NCI-H1417 (cell line): ENCODE measurements at places on chromosomes 5 and 9.

GRCh38 chr5:123844873-123845272 lies 332.9 kb downstream of the CSNK1G3 start:
- DNase-seq: no peak

DNA sequence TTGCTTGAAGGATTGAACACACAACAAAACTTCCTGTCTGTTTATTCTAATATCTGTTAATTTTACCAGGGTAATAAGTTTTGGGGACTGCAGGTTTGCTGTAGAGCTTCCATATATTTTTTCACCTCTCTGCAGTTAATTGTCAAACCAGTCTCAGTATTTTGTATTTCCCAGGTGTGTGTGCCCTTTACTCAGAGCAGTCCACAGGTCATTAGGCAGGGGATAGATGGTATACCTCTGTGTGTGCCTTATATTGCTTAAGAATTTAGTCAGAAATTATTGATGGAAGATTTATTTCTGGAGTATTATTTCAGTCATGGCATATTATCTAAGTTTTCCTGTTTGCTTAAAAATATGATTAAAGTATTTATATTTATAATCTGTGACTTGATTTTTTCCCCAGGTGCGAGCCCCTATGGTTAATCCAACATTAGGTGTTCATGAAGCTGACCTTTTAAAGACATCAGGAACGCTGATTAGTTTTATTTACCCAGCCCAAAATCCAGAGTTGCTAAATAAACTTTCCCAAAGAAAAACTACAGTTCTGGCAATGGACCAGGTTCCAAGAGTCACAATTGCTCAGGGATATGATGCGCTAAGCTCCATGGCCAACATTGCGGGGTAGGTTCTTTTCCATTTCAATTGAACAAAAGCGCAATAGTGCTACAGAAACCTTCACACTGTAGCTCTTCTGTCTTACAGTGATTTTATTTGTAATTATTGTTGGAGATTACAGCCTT lies 12.6 kb downstream of the NNT start:
- no peak for DNase-seq

- no peak for DNase-seq
Observed at GRCh38 chr5:72465066-72465465, 42.1 kb downstream of the ZNF366 start.

- peak; percentile 2 for DNase-seq
Observed at GRCh38 chr9:38358390-38359296, 33.9 kb upstream of the ALDH1B1 start.

GRCh38 chr9:3817208-3817607 lies 291.4 kb upstream of the RFX3 start:
- no peak for DNase-seq

GRCh38 chr9:33721674-33722358 lies 73.5 kb upstream of the PRSS3 start:
- peak; percentile 86 for DNase-seq

- DNase-seq: no peak
Observed at GRCh38 chr9:121902461-121903135, 190.5 kb downstream of the TTLL11 start.

DNA sequence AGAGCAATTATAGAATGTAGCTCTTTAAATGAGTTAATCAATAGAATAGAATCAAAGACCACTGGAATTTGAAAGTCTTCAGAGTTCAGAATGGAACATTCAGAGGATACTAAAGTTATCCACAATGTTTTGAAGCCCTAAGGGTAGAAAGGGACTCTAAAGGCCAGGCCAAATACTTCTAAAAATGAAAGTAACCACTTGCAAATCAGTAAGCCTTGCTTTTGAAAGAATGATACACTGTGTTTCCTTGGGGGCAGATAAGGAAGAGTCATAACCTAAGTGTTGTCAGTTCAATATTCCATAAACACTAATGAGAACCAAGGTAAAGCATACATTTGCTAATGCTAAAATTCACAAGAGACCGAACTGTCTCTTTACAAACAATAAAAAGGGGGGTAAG lies 813.5 kb downstream of the PTPRD start:
- DNase-seq: no peak

GRCh38 chr5:14920121-14920520 lies 48.5 kb upstream of the ANKH start:
- no peak for DNase-seq

- peak; percentile 11 for DNase-seq
Observed at GRCh38 chr5:33975852-33976251, 8.6 kb downstream of the SLC45A2 start.

- no peak for DNase-seq
Observed at GRCh38 chr9:69748304-69748703, 11.5 kb downstream of the PTAR1 start.

GRCh38 chr5:171660434-171660833 lies 125.2 kb upstream of the SMIM23 start:
- DNase-seq: no peak

- no peak for DNase-seq
Observed at GRCh38 chr9:89374176-89374575, 55.9 kb downstream of the SECISBP2 start.

DNA sequence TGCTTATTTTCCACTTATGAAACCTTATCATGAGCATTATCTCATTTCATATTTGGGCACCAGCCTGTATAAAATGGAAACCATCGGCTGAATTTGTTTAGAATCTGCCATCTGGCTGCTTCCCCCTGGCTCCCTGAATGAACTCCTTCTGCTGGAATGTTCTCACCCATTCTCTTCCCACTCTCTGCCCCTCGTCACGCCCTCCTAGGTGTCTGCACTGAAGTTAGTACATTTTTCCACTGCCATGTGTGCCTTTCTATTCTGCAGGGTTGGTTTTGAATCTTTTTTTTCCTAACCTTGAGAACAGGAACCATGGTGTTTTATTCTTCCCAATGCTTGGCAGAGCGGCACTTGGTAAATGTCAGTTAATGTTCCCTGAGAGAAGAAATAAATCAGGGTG lies 359.7 kb downstream of the MLLT3 start:
- DNase-seq: no peak

DNA sequence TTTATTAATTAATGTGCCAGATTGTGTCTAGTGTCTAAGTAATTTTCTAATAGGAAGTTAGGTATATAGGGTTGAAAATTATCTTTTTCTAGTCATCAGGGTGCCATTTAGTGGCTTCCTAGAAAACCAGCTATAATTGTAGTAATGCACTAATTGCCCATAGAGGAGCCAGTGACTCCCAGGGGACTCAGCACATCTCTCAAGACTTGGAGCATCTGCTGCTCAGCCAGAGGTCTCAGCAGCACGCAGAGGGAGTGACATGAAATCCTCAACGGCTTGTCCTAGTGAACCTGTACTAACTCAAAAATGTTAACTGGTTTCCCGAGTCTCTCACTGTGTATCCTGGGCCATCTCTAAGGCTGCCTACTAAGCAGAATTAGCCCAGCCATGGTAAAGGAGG lies 78.2 kb upstream of the MAN2A1 start:
- DNase-seq: peak; percentile 53

GRCh38 chr5:40446910-40447309 lies 232.8 kb upstream of the PTGER4 start:
- no peak for DNase-seq

DNA sequence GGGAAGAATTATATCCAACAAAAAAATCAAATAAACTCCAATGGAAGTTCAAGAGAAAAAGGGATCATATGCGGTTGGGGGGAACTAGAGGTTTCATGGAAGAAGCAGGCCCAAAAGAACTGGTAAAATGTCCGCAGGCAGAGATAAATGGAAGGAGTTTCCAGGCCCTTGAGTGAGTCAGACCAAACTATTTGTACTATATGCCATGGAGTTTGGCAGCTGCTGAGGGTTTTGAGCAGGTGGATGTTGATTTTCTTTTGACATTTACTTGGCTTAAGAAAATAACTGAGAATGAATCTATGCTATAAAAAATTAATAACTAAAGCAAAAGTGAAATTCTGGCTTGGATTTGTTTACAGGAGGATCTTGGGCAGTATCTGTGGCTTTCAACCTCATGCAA lies 33.7 kb downstream of the MINAR2 start:
- DNase-seq: no peak

DNA sequence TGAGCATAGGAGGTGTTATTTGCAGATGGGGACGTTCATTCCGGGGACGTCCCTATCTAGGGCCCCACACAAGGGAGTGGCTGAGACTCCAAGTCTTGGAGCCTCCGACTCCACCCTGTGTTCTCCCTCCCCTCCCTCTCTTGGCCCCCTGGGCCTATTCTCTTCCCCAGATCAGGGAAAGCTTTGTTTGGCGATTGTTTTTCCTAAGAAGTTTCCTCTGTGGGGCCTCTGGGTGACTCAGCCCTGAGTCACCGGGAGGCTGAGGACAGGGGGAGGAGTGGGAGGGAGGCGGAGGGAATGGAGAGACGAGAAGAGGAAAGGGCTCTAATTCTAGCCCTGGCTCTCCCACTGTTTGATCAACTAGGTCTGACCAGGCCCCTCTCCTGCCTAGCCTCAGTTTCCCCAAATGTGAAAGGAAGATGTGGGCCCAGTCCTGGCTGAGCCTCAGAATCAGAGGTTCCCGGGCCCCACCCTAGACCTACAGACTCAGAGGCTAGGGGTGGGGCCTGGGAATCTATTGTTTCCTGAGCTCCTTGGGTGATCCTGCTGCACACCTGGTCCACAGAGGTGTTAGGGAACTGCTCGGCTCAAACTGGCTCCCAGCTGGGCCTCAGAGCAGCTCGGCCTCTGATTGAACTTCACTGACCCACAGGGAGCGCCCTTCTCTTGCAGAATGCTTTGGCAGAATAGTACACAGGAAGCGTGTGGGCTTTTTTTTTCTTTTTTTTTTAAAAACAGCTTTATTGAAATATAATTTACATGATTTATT lies 19.2 kb downstream of the GSN start:
- DNase-seq: no peak

DNA sequence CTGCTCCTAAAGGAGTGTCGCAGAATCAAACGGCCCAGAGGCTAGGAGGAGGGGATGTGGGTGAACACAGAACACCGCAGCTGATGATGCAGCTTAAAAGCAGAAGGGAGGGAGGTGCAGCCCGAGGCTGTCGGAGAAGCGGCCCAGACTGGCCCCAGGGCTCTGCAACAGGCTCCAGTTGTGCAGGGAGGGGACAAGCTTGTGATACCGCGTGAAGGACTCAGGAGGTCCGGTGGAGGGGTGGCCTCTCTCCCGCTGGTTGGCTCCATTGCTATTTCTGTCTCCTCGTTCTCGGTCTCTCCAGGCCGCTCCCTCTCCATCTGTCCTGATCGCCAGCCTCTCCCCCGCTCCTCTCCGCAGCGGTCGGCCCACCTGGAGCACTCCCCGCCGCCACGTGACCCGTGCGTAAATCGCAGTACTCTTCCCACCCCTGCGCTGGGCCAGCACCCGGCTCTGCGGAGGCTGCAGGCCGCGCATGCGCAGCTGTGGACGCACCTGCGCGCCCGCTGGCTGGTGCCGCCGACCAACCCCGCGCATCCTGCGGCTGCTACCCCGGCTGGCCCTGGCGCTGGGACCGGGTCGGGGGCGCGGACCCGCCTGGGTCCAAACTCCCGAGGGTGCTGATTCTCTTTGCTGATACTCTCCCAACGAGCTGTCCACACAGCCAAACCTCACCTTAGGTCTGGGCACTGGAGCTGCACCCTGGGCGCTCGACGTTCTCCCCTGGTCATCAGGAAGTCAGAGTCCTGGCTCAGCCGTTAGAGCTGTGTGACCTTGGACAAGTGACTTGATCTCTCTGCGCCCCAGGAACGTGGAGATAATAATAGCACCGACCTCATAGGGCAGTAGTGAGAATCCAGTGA lies 3.7 kb upstream of the STXBP1 start:
- DNase-seq: peak; percentile 97

GRCh38 chr5:135149956-135150723 lies 116.1 kb upstream of the PITX1 start:
- DNase-seq: no peak

DNA sequence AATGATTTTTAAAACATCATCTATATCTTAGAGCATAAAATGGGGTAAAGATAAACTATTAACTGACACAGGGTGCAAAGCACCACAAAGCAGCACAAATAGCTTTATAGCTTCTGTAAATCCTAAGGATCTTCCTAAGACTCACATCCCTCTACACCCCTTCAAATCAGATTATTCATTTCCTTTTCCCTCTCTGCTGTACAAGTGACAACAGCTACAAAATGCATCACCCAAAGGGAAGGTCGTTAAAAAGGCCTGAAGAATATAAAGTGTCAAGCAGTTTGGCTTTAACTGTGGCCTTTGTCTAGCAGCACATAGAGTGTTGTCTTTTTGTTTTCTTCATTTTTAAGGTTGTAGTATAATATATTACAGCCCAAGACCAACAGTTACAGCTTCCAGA lies 422.1 kb downstream of the PDE4D start:
- no peak for DNase-seq

GRCh38 chr5:66517351-66517750 lies 78.8 kb upstream of the MAST4 start:
- DNase-seq: no peak
